ENCODE measurements at places on chromosomes 12 and 14.

GRCh38 chr12:53660041-53660440 is 15.8 kb downstream of the ATP5MC2 start:
- no peak for DNase-seq

DNA sequence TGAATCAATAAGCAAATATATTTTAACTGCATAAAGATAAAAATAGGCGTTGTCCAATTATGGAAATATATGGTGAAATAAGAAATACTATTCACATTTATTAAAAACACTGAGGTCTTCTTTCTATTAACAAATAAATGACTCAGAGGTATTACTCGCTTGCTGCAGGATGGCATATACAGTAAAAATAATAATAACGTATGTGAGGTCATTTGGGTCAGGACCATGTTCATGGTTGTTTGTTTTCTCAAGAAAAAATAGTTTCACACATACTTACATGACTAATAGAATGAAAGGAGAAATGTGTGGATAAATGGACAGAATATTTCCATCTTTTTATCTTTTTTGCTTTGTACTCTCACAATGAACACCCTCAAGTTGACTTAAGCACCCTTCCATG is 46.5 kb upstream of the RTL1 start:
- no peak for DNase-seq

DNA sequence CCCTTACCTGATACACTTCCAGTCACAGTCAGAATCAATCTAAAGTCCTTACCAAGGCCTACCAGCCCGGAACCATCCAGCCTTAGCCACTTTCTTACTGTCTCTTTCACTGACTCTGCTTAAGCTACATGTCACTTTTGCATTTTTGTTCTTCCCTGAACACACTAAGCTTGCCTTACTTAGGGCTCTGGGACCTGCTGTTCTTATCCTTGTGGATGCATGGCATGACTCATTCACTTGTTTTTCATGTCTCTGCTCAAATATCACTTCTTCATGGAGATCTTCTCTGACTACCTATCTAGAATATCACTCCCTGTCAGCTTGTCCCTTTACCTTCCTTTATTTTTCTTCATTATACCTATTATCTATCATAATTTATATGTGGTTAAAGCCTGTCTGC is 65.6 kb upstream of the ZDHHC17 start:
- no peak for DNase-seq

DNA sequence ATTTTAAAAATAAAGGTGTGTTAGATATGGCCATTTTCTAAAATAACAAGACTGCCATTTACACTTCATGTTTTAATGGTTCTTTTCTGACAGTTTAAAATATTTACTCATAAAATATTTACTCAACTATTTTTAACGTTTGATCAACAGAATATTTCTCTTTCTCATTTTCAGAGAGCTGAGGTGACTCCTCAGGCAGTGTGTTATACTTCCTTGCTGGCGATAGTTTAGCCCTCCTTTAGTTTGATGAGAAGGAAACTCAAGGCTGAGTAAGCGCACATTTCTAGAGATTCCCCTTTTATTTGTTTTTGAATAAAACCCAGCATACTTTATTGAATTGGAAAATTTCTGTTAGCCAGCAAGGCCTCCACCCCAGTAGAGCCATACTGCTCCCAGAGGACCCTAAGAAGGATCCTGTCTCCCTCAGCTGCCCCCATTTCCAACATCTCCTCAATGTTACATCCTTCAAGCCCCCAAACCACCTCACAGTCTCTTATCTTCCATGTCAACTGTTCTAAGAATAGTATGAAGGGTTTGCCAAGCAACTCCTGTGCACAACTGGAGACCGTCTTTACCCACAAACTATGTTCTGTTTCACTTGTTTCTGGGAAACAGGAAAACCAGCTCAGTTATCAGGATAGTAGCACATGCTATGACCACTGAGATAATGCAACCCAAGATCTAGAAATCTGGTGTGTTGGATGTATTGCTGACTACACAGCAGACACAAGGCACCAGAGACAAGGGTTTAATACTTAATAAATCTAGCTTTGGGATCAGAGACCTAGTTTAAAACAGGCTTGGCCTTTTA is 129.5 kb downstream of the STXBP6 start:
- DNase-seq, result no peak

DNA sequence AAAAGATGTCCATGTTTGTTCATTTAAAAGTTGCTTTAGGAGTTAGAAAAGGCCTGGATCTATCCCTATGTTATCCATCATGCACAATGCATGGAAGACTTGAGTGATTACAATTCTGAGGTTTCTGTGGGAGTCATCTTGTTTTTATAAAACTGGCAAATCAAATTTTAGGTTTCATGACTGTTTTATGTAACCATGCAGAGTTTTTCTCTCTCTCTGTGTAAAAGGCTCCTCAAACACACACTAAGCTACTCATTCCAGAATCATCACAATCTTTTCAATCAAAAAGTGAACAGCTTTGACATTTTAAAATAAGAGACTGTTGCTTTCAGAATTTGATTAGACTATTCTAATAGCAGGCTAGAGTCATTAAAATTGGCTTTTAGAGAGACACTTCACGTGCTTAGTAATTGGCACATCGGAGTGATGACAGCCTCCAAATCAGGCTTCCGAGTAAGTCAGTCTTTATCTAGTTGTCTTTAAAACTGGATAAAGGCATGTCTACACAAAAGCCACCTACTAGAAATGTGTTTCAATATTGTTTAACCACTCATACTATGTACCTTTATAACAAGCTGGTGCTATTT is 31.9 kb downstream of the PRICKLE1 start:
- no peak for DNase-seq

DNA sequence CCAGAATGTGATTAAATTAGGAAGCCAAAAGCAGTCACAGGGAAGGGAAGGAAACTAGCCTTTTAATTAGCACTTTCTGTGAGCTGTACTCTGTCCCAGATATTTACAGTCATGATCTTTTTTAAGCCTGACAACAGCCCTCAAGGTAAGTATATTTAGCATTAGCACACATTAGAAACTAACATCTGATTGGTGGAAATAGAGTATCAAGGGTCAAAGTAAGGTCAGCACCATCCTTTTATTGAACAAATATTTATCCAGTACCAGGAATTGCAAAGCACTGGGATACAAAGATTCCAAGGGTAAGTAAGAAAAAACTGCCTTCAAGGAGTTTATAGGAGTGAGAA is 28.2 kb downstream of the RPGRIP1 start:
- DNase-seq, result no peak

DNA sequence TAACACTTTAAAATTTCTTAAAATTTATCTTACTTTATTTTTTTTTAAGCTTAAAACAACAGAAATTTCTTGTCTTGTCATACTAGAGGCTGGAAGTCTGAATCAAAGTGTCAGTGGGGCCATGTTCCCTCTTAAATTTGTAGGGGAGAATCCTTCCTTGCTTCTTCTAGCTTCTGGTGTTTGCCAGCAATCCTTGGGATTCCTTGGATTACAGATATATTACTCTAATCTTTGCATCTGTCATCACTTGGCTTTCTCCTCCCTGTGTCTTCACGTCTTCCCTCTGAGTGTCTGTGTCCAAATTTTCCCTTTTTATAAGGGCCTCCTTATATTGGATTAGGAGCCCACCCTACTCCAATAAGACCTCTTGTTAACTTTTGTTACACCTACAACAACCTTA is 135.6 kb upstream of the PTPRB start:
- no peak for DNase-seq

DNA sequence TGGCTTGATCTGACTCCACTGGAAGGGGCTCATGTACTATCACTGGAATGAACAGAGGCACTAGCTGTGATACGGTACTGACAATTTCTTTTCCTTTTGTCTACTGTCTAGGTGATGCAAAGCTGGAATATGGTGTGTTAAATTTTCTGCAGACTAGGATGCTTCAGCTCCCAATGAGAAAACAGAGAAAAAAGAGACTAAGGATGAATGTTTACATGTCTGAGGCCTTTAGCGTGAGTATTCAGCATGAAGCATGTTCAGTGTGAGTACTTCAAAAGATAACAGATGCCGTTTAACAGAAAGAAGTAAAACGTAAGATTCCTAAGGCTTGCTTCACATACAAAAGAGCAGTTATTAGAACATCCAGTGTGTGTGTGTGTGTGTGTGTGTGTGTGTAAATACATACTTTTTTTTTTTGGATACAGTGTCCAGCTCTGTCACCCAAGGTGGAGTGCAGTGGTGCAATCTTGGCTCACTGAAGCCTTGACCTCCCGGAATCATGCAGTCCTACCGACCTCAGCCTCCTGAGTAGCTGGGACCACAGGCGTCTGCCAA is 92.3 kb upstream of the FERMT2 start:
- no peak for DNase-seq

DNA sequence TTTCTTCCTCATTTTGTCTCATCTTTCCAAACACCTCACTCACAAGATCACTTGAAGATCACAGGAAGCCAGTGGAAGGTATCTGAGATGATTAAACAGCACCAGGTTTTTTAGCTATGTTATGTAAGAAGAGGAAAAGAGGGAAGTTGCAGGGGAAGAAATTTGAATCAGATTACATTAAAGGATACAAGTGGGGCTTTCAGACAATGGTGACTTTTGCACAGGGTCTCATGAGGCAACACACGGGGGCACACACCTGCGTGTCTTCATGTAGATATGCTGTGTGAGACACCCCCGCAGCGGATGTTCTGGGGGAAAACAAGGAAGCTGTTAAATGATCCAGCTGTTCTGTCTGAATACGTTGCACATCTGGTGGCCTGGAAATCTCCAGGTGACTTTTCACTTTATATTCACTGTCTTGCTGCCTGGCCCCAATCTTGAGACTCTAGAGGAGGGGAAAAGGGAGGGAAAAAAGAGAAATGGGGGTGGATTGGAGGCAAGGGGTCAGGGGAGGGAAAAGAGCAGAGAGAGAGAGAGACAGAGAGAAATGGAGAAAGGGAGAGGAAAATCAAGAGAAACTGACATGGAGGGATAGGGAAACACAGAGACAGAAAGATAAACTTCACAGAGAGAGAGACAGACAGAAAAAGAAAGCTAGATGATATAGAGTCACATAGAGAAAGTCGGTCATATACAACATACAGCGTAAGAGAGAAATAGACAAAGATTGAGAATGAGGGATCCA is 36.3 kb upstream of the PPP1CC start:
- DNase-seq, result no peak

- DNase-seq, result no peak
These were observed 135.9 kb downstream of the KTN1 start for GRCh38 chr14:55715889-55716288.

DNA sequence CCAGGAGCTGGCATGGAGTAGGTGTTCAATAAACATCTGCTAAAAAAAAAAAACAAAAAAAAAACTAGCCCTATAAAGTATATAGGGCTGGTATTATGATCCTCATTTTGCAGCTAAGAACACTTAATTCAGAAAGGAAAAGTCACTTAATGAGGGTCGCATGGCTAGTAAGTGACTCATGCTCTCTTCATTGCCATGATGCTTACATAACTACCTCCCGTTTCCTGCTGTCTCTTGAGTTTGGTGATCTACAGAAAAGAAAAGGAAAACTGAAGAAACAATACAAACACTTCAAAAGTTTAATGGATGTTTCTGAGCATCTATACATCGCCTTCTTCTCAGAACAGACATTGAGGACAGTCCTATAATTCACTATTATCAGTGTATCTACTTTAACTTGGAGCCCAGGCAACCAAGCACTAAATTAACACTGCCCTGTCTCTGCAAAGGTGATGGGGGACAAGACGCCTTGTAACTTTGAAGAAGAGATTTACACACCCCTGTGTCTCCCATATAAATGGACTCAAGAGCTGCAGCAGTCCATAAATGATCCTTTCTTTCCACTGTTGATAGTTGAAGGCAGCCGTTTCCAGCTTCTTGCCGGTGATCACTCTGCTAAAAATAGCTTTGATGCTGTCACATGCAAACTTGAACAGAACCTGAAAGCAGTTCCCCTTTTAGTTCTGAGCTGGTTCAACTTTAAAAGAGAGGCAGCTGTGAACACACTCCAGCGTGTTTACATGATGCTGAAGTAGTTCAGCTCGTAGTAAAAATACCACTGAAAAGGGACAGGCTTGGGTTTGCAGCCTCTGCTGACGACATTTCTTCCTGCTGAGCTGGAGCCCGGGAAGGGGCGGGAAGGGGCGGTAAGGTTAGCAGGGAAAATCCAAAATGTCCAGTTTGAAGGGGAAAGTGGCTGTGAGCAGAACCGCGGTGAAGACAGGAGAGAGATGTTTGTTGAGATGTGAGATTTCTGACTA is 113.3 kb downstream of the FOXN3 start:
- no peak for DNase-seq

DNA sequence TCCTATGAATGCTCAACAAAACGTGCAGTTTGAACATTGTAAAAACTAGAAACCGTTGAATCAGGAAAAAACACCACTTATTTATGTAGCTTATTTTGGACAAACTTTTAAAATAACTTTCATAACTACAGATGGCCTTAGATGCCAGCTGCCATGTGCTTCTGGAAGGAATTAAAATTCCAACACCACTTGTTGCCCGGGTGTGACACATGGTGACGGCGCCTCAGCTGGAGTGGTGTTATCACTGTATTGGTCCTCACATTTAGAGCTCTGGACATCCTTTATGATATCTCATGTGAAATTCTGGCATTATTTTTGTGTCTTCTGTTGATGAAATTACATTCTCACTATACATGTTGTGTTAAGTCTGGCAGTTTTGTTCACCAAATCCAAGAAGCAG is 211.0 kb downstream of the IPO8 start:
- DNase-seq, result no peak

GRCh38 chr14:53193193-53193592 is 40.1 kb upstream of the DDHD1 start:
- no peak for DNase-seq

GRCh38 chr12:12327802-12328201 is 22.2 kb downstream of the MANSC1 start:
- no peak for DNase-seq

- no peak for DNase-seq
These were observed 17.1 kb downstream of the SLC11A2 start for GRCh38 chr12:51009056-51009440.

DNA sequence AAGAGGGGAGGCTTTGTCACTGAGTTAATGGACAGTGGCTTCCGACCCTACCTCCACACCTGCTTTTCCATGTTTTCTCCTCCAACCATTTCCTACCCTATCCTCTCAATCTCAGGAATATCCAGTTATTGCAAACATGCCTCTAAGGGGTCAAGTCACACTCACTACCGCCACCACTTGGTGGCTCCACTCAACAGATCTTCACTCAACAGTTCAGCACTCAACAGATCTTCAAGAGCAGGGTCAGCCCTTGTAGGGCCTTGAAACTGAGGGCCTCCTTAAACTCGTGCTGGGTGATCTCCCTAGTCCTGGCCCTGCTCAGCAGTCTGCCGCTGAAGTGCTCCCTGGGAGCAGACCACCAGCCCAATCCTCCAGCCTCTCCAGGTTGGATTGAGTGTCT is 14.2 kb downstream of the ZNF641 start:
- no peak for DNase-seq

DNA sequence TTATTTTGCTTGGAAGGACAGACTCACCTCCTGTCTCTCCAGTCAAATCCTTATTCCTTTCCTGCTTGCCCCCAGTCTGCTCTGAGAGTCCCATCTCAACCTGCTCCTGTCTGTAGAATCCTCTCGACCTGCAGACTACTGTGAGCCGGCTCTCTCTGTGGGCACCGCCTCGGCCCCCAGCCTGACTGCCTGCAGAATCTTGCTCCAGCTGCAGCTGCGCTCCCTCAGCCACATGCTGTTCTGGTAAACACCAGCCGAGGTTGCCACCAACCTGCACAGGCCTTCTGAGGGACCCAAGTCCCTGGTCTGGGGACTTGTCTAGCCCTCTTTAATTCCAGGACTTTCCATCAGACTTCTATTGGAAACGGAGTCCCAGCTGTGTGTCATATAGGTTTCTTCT is 44.8 kb upstream of the PRMT8 start:
- DNase-seq, result no peak

- no peak for DNase-seq
These were observed 85.7 kb downstream of the KIF26A start for GRCh38 chr14:104224131-104224505.
